ENCODE measurements at places on chromosomes 13 and 19.
A peak's percentile ranks its signal among the peaks of the same experiment; 100 is the strongest.

DNA sequence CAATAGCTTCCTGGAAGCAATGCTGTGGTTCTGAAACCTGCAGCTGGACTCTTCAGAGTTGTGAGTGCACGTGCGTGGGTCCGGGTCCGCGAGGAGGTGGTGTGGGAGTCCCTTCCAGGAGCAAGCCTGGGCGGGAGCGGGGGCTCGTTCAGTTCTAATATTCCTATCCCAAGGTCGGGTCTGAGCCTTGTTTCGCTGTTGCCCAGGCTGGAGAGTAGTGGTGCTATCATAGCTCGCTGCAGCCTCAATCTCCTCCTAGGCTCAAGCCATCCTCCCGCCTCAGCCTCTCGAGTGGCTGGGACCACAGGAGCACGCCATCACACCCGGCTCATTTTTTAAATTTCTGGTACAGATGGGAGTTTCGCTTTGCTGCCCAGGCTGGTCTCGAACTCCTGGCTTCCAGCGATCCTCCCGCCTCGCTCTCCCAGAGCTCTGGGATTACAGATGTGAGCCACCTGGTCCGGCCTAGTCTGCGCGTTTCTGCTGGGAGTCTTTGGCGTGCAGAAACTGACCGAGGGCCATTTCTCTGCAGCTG lies 625 bp downstream of the ZFP82 start:
- DNase-seq, result no peak

DNA sequence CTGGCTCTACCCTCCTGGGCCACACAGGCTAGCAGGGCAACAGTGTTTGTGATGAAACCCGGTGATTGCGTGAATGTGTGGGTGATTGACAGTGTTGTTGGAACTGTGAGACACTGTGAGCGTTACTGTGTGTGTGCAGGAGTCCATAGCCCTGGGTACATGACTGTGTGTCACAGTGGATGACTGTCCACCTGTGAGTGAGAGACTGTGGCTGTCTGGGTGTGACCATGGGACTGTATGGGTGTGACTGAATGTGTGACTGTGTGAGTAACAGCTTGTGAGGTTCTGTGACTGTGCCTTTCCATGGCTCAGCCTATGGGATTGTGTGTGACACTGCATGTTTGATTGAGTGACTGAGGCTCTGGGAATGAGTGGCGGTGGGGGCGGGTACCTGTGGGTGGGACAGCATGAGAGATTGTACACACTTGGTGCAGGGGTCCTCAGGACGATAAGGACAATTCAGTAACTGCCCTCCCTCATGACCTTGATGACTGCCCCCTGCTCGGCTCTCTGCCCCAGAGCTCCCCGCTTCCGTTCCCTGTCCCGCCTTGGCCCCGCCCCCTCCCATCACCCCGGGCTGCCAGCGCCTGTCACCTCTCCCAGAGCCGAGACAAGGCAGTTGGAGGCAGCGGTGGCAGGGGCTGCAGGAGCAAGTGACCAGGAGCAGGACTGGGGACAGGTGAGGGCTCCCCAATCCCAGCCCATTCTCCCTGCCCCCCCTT lies at the start of gene GIPR:
TSS of gene GIPR (plus strand) at position 602 of the 722 bp plus-strand sequence. CDS start 1,300 bp downstream, outside the sequence.
- peak; percentile 45 for DNase-seq

DNA sequence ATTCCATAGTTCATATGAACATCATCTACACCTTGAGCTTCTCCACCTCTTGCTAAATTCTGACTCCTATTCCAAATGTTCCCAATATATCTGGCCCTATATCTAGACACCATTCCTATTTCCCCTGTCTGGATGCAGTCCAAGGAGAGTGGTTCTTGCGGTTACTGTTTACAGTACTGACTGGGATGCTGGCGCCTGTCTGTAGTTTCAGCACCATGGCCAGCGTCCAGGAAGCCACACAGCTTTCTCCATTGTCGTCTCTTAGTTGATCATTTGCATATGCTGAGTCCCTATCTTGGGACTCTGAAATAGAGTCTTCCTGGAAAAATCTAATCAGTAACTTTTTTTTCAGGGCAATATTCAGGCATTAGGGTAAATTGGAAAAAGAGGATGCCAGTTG lies 14.9 kb downstream of the LAIR2 start:
- peak; percentile 30 for DNase-seq

- DNase-seq, result no peak
Measured at GRCh38 chr13:90412980-90413379, 934.5 kb upstream of the MIR17HG start.

DNA sequence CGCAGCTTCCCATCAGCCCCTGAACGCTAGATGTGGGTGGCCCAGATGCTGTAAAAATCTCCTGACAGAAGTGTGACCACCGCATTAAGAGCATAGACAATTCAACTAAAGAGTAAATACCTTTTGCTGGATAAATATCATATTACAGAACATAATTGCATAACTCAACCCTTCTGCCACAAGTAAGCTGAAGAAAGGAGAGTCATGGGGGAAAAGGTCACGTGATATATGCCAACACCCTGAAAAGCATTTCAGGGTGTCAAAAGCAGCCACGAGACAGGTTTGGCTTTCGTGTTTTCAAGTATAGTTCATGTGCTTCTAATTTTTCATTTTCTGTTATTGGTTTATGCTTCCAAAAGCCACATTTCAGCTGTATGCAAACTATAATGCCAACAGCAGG lies 71.3 kb downstream of the LHFPL6 start:
- DNase-seq, result peak; percentile 15

DNA sequence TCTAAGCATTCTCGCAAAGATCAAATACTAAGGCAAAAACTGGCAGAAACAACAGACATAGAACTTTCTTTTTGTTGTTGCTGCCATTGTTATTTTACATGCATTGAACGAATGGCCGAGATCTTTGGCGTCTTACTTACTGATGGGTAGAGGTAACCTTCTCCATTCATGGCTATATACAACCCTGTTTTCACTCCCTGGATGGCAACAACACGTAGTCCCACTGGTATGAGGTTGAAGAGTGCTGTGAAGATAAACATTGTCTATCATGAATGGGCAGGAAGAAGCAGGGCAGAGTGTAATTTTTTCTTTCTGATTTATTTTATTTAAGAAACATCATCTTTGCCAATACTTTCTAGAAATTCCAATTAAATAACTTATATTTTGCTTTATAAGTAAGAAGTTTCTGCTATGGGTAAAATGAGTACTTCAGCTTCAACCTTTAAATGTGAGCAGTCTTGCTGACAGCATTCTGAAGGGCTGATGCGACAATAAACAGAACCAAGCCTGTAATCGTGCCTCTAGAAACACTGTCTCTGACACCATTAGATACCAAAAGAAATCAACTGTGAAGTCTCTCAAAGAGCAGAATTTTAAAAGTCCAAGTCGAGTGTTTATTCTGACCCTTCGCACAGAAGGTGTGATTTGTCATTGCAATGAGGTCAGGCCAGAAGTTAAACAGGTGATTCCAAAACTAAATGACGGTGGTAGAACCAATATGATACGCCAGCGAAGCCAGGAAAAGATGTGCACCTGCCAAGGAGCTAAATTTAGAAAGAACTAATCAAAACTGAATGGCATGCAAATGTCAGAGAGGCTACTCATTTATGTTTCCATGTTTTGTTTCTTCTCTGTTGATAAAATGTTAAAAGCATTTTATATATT lies 416.4 kb downstream of the ITGBL1 start:
- DNase-seq, result no peak

DNA sequence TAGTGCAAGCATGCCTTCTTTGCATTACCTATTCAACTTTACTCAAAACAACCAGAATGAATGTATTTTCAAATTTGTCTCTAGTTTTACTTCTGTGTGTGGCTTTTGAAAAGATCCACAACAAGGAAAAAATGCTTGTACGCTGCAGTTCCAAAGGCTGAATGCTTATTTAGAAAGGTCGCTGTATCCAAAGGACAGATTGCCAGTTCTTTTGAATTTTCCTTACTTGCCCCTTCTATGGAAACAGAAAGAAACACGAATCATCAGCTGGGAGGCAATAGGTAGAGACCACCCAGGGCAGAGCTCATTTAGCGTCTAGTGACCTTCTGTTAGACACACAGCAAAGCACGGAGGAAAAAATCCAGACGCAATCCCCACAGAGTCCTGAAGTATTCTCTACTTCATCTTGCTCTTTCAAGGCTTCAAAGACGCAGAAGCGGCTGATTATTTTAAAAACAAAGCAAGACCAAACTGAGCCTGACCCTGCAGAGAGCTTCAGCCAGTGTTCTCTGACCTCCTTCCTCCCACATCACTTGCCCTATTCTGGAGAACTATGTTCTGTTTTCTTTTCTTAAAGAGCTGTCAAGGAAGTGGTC lies 674.6 kb upstream of the SGCG start:
- DNase-seq, result no peak

DNA sequence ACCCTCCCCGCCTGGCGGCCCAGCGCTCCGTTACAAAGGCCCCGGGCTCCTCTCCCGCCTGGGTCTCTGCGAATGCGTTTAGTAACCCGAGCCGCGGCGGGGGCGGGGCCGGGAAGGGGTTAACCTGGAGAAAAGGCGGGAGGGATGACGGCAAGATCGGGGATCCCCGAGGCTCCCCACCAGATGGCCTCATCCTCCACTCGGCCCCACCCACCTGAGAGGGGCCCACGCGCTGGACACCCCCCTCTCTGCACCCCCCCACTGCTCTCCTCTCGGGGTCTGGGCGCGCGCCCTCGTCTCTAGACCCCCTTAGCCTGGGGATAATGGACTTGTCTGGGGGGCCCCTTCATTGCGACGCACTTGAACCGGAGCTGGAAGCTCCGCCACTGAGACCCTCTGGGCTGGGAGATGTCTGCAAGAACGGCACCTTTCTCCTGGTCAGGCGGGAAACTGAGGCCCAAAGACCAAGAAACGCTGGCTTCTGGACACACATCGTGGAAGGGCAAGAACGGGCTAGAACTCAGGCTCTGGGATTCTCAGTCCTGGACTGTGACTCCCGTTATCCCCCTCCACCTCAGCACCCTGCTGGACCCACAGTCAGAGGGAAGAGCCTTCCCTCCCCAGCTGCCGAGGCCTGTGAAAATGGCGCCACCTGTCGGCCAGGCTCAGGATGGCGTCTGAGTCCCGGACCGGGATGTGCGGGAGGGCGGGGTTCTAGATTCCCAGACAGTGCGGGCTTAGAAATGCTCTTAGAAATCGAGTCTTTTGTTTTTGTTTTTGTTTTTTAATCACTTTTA lies 2.9 kb upstream of the LTBP4 start:
- DNase-seq, result peak; percentile 91

DNA sequence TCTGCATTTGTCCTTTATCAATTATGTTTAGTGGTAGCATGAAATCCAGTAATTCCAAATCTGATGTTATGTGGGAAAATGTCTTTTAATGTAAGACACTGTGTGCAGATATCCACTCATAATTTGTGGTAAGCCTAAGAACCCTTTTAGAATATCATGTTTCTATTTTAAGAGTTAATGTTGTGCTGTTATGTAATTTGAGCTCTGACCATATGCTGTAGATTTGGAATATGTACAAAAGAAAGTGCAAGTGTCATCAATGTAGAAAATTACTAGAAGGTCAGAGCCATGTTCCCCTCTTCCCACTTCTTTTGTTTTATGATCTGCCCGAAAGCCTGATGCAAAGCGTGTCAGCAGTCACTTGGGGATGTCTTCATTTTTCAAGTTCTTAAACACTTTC lies 44.5 kb downstream of the SCEL start:
- no peak for DNase-seq

GRCh38 chr19:17441241-17442021 lies 7.0 kb downstream of the TMEM221 start:
- DNase-seq, result peak; percentile 40

DNA sequence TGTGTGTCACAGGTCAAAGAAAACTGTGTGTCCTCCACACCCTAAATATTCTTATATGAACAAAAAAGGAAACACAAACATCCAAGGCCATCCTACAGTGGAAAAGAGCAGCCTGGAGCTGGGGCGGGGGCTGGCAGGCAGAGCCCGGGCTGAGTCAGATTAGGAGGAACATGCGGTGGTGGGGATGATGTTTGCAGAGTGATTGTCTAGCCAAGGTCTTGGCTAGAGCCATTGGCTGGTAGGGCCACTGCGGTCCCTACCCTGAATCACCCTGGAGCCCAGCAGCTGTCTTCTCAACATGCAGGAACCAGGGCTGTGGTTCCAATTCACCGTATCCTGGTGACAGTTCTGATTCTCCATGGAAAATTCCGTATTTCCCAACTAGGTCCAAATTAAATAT lies 439.5 kb downstream of the FGF9 start:
- peak; percentile 69 for DNase-seq

All from GM03348 (cell line).